ENCODE measurements at places on chromosomes 5 and 9.

DNA sequence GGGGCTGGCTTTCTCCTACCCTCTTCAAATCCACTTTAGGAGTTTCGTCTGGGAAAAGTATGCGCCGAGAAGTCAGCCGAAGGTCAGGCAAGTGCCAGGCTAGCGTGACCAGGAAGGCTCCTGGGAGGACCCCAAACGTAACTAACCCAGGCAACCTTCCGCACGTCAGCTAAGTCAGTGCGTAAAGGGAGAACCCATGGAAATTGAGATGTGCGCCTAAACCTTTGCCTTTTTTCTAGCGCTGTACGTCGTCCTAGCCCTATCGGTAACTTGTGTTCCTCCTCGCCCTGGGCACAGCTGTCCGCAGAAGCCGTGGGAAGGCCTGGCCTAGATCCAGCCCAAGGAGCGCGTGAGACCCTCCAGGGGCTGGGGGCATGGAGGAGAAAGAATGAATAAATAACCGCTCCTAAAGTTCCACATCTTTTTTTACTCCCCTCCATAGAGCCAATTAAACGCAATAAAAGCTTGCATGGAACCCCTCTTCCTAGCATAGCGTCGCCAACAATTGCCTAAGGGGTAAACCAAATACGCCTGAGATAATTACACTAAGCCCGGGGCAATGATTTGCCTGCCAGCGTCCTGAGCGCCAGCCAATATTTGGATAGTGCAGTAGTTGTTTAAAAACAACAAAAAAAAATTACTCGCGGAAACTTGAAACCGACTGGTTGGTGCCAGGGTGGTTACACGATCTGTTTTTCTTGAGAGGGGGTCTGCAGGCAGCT lies 4.0 kb upstream of the FOXB2 start:
- DNase-seq: no peak

DNA sequence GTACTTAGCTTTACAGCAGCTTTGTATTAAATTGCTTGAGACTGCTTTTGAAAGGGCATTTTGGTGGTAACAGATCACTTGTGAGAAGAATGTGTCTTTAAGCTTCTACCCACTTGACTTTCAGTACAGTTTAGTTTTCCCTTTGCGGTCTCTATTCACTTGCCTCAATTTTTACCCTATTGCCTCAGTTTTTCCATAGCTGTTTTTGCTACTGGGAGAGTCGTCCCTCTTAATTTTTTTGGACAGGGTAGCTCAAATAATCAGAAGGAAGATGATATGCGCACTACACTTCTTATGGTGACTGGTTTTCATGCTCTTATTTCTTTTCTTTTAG lies 18.8 kb downstream of the UGCG start:
- DNase-seq: no peak

DNA sequence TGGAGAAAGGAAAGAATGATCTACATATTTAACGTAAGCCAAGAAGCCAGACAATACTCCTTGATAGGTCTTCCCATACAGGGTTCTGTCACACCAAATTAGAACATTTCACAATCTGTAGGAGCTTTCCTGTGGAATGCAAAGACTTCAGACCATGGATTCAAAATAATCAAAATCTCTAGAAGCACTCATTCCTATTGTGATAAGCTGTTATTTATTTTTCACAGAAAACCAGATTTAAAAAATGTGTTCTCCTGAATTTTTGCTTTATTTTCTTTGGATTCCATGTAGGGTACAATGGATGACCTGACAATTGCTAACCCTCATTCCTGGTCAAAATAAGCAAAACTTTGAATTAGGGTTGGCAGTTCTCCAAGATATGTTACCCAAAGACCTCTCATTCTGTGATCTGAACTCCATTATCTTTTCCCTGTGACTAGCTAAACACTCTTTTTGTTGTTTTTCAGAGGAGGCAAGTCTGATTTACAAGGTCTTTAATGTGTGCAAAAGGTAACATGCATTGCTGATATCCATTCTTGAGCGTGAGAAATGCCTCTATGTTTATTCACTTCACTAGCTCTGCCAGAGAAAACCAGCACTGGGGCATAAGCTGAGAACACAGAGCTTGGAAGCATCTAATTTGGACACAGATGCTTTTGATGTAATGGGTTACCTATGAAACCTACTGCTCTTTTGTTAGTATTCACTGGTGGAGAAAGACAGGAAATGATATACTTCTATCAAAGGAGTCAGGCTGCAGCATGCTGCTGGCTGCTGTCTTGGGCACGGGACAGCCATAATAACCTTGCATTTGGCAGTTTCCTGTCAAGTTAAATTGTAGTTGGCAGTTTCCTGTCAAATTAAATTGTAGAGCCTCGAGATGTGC lies 31.4 kb downstream of the ACTBL2 start:
- DNase-seq: no peak

GRCh38 chr5:42495914-42496313 lies 72.7 kb downstream of the GHR start:
- DNase-seq: no peak

DNA sequence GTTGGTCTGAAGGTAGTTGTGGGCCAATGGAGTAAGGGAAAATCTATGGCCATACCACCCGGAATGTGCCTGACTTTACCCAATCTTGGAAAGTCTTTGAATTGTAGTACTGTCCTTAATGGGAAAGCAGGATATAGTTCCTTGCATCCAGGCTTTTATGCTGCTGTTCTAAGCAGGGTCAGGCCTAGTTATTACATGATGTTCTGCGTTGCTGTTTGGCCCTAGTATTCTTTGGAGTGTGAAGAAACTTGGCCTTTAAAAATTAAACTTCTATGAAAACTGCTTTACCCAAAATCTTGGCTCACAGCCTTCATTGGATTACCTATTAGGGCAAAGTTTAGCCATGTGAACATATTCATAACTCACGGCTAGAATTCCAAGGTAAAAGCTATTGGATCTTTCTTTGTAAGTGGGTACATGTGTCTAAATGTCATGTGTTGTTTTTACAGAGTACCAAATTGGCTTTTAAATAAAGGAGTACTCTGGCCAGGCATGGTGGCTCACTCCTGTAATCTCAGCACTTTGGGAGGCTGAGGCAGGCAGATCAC lies 211.1 kb downstream of the DTWD2 start:
- DNase-seq: no peak

DNA sequence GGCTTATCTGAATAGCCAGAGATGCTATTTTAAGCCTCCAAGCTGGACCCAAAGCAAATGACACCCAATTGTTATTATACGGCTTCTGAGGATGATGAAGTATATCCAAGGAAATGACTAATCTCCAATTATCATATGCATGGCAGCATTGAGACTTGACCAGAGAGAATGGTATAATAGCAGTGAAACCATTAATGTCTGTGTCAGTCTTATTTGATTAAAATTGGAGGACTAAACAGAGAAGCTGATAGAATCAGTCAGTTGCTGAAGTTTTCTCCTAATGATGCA lies 200.5 kb downstream of the EFNA5 start:
- DNase-seq: no peak

Measured in KG1 (cell line).